Cortex of kidney (tissue), 1 donor: ENCODE measurements at places on chromosomes 2 and 18.

DNA sequence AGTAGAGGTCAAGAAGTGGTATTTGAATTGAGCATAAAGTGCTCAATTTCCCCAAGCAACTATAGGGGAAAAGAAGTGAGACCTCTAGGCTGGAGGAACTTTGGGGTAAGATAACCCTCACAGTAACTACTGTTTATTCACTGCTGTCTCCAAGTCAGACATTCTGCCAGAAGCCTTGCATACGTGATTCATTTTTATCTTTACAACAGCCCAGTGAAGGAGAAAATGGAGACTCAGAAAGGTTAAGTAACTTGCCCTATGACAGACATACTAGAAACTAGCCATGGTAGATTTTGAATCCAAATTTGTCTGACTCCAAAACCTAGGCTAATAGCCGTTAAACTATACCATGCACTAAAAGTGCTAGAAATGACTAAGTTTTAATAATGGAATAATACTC, 28.4 kb downstream of the DNAJC10 start:
- no peak for DNase-seq

- no peak for DNase-seq
These were observed 168.2 kb downstream of the ZEB2 start for GRCh38 chr2:144351687-144352086.

DNA sequence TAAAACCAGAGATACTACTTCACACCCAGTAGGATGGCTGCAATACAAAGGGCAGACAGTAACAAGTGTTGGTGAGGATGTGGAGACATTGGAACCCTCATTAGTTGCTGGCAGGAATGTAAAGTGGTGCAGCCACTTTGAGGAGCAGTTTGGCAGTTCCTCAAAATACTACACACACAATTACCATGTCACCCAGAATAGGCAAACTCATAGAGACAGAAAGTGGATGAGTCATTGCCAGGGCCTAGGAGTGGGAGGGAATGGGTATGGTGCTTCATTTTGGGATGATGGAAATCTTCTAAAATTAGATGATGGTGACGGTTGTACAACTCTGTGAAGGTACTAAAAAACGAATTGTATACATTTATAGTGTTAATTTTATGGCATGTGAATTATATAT, 54.8 kb downstream of the ATP9B start:
- DNase-seq = no peak

- no peak for DNase-seq
These were observed 47.4 kb downstream of the SLC8A1 start for GRCh38 chr2:40404517-40404916.

DNA sequence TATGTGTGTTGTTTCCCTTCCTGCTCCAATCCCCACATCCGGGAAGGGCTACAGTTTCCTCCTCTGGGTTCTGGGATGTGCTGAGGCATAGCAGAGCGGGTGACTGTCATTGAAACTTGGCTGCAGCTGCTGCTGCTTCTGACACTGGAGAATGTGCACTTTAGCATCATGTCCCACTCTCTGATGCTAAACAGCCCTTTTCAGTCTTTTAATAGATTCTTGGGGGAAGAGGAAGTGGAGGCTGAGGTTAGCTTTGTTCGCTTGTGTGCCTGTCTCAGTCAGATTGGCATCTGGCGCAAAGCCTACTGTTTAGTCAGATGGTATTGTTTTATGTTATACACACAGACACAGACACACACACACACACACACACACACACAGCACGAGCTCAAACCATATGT, 136.5 kb upstream of the RND3 start:
- DNase-seq = no peak

DNA sequence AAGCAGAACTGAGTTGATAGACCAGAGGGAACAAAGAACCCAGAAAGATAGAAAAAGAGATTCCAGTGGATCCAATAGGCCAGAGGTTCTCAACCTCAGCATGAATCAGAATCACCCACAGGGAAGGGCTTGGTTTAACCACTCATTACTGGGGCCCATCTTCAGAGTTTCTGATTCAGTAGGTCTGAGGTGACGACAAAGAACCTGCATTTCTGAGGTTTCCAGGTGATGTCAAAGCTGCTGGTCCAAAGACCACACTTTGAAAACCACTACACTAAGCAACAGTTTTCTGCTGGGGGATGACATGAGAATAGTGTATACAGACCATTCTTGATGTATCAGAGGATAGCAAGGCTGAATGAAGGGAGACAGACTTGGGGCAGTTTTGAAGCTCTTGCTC, 296.9 kb upstream of the STON1 start:
- DNase-seq = no peak

DNA sequence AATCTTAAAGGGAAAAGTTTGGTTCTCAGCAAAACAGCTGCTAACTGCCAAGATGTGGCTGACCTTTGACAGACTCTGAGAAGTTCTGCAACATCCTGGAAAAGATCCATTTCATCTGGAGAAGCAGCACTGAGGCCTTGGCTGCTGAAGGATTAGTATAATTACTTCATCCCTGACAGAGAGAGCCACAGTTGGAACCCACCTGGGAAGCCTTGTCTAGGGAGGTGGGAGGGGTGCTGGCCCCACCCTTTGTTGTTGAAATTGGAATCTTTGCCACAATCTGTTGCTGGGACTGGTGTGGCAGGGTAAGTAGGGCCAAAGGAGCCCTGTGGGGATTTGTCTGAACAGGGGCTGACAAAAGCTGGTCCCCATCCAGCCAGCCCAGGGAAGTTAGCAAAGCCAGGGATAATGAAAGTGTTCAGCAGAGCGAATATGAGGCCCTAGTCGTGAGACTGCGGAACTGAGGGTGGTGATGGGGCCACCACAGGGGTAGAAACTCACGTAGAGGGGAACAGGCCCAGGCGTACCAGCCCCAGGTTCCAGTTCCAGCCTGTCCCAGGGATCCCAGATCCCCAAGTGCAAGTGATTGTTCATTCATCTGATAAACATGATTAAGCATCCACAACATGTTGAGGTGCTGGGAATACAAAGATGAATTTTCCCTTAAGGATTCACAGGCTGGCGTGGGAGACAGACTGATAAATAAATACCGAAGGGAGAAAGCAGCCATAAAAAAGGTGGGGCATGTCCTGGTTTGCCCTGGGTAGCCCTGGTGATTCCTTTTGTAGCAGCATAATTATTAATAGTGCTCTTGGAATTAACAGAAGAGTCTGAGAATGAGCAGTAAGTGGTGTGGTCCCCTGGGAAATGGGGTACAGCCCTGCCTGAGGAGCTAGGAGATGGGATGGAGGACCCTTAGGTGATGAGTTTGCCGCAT, 60.0 kb downstream of the MYO1B start:
- no peak for DNase-seq

DNA sequence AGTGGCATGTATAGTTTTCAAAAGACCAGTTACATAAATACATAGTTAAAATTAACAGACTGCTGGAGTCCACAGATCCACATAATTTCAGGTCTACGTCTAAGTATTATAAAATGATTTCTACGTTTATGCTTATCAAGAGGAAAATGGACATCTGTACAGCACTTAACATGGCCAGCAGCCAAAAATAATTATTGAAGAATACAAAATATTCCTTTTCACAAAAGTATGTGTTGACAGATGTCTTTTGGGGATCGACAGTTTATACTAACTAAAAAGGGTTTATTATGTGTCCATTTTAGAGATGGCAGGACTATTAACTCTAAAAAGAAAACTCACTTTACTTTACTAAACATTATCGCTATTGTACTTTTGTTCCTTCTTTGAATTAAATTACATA, 112.9 kb upstream of the RNU4ATAC start:
- no peak for DNase-seq
